ENCODE measurements at places on chromosomes 13 and 19.
A peak's percentile ranks its signal among the peaks of the same experiment; 100 is the strongest.

DNA sequence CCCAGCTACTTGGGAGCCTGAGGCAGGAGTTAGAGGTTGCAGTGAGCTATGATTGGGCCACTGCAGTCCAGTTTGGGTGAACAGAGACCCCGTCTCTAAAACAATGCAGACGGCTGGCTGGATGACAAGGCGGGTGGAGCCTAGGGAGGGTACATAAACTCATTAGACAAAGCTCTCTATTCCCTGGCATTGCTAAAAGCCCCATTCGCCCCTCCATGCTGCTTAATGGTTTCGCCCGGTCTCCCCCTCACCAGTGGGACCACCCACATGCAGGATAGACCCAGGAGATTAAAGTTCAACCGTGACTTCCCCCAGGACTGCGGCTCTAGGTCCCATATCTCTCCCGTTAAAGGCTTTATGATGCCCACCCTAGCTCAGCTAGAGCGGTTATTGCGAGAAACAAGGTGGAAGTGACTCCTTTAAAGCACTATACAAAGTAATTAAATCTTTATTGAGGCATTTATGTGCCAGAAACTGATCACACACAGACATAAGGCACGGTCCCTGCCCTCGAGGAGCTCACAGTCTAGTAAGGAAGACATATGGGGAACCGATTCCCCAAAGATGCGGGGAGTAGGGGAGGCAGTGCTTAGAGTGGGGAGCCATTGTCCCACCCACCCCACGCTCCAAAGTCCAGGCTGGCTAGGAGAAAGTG lies 4.9 kb downstream of the LYPD3 start:
- H3K4me1 ChIP-seq = peaks cover 17% of the 10 kb centered on the region
- no peaks in the 10 kb centered on the region for H3K36me3 ChIP-seq
- H3K4me3 ChIP-seq = peak overlapping the region; percentile 82
- ATAC-seq = no peak

DNA sequence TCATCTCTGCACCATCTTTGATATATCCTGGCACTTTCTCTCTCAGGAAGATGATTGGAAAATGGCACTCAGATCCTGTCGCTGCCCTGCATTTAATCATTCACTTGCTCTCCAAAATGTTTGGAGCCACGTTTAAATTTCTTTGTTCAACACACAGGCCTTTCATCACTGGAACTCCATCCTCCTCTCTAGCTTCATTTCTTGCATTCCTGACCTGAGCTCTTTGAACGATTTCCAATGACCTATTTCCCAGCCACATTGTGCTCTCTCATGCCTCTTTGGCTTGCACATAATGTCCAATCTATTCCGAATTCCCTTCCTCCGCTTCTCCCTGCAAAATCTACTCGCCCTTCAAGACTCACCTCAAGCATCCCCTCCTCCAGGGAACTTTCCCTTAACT lies 287.4 kb upstream of the NBEA start:
- H3K36me3 ChIP-seq = no peaks in the 10 kb centered on the region
- no peaks in the 10 kb centered on the region for H3K4me1 ChIP-seq
- H3K4me3 ChIP-seq = no peak overlapping the region
- no peak for ATAC-seq
- no peaks in the 10 kb centered on the region for H3K27me3 ChIP-seq

GRCh38 chr19:27744926-27745768 lies 1467.8 kb downstream of the UQCRFS1 start:
- no peak overlapping the region for H3K27ac ChIP-seq
- H3K4me1 ChIP-seq = no peaks in the 10 kb centered on the region
- H3K27me3 ChIP-seq = no peaks in the 10 kb centered on the region
- H3K4me3 ChIP-seq = no peak overlapping the region
- H3K36me3 ChIP-seq = peaks cover 4% of the 10 kb centered on the region
- no peak for ATAC-seq

GRCh38 chr13:21304256-21304655 lies 127.8 kb downstream of the MRPL57 start:
- peaks cover 7% of the 10 kb centered on the region for H3K4me1 ChIP-seq
- H3K27ac ChIP-seq = no peak overlapping the region
- peak overlapping the region; percentile 8 for H3K4me3 ChIP-seq
- no peaks in the 10 kb centered on the region for H3K36me3 ChIP-seq
- peak; percentile 78 for ATAC-seq

DNA sequence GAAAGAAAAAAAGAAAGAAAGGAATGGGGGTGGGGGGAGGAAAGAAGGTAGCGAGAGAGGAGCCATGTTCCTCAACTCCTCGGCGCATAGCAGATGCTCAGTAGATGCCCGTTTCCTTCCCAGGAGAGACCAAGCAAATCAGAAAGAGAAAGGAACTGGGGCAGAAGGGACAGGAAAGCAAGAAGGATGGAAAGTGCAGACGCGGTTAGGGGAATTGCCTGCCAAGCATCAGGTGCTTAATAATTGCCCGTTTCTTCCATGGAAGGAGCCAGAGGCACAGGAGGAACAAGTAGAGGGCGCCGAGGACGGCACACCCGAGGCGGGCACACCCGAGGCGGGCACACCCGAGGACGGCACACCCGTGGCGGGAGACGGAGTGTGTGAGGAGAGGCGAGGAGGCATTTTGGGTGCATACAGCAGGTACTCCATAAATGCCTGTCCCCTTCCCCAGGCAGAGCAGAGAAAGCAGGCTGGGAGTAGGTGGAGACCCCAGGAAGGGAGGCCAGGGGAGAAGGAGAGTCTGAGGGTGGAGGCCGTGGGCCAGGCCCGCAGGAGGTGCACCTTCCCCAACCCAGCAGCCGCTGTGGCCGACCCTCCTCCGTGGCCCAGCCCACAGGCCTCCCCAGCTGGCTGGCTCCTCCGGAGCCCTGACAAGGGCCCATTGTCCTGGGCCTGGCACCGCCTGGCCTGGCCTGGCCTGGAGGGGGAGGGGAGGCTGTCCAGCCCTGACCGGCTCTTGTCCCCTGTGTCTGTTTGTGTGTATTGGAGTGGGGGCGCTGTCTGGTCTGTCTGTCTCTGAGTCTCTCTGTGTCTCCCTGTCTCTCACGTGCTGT lies 14.6 kb downstream of the JOSD2 start:
- peaks cover 18% of the 10 kb centered on the region for H3K4me1 ChIP-seq
- no peak overlapping the region for H3K27ac ChIP-seq
- H3K36me3 ChIP-seq = no peaks in the 10 kb centered on the region

DNA sequence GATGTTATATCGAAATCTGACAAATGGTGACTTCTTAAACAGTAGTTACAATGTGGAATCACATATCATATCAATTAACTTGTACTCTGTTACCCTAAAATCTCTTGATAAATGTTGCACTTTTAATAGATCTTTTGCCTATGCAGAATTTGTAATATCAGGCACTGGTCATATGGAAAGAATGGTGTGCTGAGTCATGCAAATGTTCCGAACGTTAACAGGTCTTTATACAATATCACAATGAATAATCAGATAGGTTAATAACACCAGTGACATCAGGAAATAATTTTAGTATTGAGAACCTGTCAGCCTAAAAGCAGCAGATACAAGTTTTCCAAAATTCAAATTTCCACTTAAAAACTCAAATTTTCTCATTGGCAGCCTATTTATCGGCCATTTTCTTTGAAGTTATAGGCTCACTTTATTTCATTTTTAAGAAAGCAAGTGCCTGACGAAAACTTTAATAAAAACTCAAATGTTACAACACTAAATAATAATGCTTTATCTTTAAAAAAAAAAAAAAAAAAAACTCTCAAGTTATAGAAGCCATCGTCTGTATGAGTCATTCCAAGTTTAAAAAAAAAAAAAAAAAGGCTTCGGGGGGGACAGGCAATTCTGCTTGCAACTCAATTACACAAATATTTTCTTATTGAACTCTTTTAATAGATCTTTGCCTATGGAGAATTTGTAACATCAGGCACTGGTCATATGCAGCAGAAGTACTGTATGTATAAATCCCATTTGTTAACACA lies 180.9 kb downstream of the DIAPH3 start:
- H3K27me3 ChIP-seq = no peaks in the 10 kb centered on the region
- H3K4me3 ChIP-seq = no peak overlapping the region
- no peaks in the 10 kb centered on the region for H3K4me1 ChIP-seq
- ATAC-seq = no peak

DNA sequence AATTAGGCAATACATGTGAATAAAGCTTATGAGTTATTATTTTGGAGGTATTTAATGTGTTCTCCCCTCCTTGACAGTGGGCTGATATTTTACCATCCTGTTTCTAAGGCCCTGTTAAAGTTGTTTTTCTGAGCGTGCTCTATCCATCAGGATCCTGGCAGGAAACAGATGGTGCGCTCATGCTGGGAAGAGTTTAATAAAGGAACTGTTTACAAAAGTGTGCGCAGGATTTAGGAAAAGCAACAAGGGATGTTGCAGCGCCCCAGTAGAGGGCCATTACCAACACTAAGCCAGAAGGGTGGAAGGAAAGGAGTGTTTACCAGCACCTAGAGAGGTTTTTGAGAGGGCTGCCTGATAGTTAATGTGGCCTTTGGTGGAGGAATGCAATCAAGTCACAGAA lies 374.5 kb downstream of the KCNRG start:
- no peaks in the 10 kb centered on the region for H3K27me3 ChIP-seq
- peaks cover 5% of the 10 kb centered on the region for H3K4me1 ChIP-seq
- H3K4me3 ChIP-seq = no peak overlapping the region
- H3K27ac ChIP-seq = no peak overlapping the region
- no peak for ATAC-seq

GRCh38 chr13:21777166-21777565 lies 106.3 kb downstream of the FGF9 start:
- H3K36me3 ChIP-seq = no peaks in the 10 kb centered on the region
- ATAC-seq = no peak
- H3K4me1 ChIP-seq = no peaks in the 10 kb centered on the region
- peaks cover 16% of the 10 kb centered on the region for H3K27me3 ChIP-seq

- ATAC-seq = no peak
- peak overlapping the region; percentile 58 for H3K27ac ChIP-seq
- no peaks in the 10 kb centered on the region for H3K27me3 ChIP-seq
- peaks cover 11% of the 10 kb centered on the region for H3K4me1 ChIP-seq
Measured at GRCh38 chr19:39469036-39469435, 11.6 kb upstream of the TIMM50 start.

DNA sequence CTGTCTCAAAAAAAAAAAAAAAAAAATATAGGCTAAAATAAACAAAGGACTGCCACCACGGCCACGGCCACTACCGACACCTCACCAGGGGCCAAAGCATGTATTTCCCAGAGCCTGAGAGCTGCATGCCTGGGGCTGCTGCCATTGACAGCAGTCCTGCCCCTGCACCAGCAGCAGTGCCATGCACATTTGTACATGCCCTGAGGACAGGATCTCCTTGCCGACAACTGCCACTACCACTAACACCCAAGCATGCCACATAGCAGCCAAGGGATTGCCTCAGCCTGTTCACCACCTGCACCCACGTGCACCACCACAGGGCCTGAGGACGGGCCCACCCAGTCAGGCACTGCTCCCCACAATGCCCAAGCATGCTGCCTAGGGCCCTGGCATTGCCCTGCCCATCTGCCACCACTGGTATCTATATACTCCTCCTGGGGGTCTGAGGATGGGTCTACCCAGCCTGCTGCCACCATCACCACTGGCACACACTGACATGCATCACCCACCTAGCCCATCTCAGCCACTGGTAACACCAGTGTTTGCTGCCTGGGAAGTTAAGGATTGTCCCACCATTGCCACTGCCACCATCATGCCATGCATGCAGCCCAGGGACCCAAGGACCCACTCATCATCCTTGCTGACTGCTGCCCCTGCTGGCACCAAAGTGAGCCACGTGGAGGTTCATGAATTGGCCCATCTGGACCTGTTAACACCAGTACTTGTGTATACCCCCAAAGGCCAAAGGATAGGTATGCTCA lies 10.6 kb upstream of the NUP62 start:
- no peak overlapping the region for H3K27ac ChIP-seq
- peaks cover 26% of the 10 kb centered on the region for H3K27me3 ChIP-seq
- no peak for ATAC-seq
- H3K4me1 ChIP-seq = peaks cover 12% of the 10 kb centered on the region
- H3K36me3 ChIP-seq = no peaks in the 10 kb centered on the region

DNA sequence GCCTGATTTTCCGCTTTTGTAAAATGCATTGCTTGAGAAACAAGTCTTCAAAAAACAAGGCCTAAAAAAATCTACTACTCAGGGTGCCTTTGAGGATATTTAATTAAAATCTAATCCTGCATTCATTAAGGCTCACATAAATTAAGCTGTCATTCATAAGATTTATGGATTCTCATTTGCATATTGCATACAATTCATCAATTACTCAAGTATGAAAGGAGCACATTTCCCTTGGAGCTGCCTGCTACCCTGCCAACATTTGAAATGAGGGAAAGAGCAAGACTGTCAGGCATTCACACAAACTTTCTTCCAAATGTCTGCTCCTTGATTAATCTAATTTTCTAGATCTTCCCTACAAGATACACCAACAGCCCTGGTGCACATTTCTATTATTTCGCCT lies 140.0 kb downstream of the DACH1 start:
- H3K36me3 ChIP-seq = no peaks in the 10 kb centered on the region
- no peaks in the 10 kb centered on the region for H3K27me3 ChIP-seq
- H3K4me1 ChIP-seq = no peaks in the 10 kb centered on the region

GRCh38 chr19:2421581-2422306 lies 5.6 kb downstream of the TIMM13 start:
- H3K27me3 ChIP-seq = no peaks in the 10 kb centered on the region
- H3K4me3 ChIP-seq = no peak overlapping the region
- H3K36me3 ChIP-seq = peaks cover 12% of the 10 kb centered on the region
- ATAC-seq = no peak
- no peak overlapping the region for H3K27ac ChIP-seq

DNA sequence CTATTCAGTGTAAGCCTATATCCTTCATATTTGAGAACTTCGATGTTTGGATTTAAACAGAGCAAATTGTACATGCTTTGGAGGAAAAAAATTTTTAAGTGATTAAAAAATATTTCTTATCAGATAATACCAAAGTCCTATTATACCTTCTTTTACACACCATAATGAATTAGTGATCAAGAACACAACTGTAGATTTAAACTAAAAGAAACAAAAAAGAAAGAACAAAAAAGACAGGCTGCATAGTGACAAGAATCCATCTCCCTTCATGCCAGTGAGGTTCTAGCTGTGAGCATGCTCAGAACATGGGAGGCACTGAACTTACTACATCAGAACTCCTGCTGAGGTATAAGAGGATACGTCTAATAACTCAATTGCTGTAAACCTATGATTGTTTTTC lies at the start of gene RXFP2:
RXFP2 (plus strand) TSS at position 301 of the 400 bp plus-strand sequence; CDS start at position 388, 87 bp downstream.
- no peak within 1 kb of the TSS for H3K4me3 ChIP-seq
- ATAC-seq = no peak
- H3K27me3 ChIP-seq = peaks cover 8% of the 10 kb centered on the region
- no peaks in the 10 kb centered on the region for H3K36me3 ChIP-seq

- ATAC-seq = no peak
- H3K4me1 ChIP-seq = peaks cover 4% of the 10 kb centered on the region
- H3K4me3 ChIP-seq = no peak overlapping the region
- H3K27ac ChIP-seq = no peak overlapping the region
- peaks cover 26% of the 10 kb centered on the region for H3K36me3 ChIP-seq
- no peaks in the 10 kb centered on the region for H3K27me3 ChIP-seq
Measured at GRCh38 chr19:6730941-6731670, 6.3 kb downstream of the GPR108 start.

GRCh38 chr13:74485757-74486156 lies 351.6 kb upstream of the KLF12 start:
- no peak overlapping the region for H3K27ac ChIP-seq
- H3K27me3 ChIP-seq = peaks cover 3% of the 10 kb centered on the region
- no peaks in the 10 kb centered on the region for H3K4me1 ChIP-seq
- no peak overlapping the region for H3K4me3 ChIP-seq
